ENCODE measurements at places on chromosomes 7 and 10.

- DNase-seq = no peak
Measured at GRCh38 chr10:78473006-78473405, 439.3 kb downstream of the RPS24 start.

DNA sequence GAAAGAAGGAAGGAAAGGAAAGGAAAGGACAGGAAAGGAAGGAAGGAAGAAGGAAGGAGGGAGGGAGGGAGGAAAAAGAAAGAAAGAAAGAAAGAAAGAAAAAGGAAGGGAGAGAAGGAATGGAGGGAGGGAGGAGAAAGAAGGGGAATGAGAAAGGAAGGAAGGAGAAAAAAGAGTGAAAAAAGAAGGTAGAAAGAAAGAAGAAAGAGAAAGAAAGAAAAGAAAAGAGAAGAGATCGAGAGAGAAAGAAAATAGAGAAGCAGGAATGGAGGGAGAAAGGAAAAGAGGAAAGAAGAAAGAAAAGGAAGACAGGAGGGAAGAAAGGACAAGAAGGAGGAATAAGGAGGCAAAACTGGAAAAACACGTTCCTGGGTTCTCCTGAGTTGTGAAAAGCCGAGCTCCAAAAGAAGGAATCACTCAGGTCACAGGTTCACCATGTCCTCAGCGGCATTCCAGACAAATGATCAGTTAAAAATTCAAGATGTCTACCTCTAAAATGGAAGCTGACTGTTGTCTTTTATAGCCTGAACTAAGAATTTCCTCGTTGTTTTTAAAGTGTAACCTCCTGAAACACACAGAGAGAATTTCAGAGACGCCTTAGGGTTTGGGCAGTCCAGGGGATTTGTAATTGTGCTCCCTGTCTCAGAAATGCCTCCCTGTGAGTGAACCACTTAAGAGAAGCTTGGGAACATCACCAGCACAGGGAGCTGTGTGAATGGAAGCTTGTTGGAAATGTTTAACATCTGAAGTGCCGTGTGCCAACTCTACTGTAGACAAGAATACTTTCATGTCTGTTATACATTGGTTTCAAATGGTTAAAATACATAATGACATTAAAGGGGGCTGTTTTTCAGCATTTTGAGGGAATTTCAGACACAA is 80.7 kb downstream of the INHBA start:
- no peak for DNase-seq

- peak; percentile 4 for DNase-seq
Measured at GRCh38 chr10:5038733-5039132, 35.1 kb upstream of the AKR1C2 start.

DNA sequence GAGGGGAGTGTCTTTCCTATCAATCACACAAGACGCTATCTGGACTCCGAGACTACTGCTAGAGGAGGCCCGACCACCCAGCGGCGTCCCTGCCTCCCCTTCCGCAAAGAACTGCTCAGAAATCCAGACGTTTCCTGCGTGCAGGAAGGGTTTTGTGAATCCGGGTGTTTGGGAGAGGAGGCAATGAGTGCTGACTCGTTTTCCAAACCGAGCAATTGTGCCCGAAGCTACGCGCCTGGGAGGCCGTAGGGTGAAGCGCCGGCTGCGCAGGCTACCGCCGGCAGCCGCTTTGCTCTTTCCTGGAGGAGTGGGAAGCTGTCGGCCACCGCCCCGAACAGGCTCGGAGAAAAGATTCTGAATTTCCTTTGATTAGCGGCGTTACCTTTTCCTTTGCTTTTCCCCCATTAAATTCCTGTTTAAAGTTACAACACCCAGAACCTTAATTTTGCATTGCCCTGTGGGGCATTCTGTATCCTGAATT is 5.3 kb downstream of the VAX1 start:
- no peak for DNase-seq

DNA sequence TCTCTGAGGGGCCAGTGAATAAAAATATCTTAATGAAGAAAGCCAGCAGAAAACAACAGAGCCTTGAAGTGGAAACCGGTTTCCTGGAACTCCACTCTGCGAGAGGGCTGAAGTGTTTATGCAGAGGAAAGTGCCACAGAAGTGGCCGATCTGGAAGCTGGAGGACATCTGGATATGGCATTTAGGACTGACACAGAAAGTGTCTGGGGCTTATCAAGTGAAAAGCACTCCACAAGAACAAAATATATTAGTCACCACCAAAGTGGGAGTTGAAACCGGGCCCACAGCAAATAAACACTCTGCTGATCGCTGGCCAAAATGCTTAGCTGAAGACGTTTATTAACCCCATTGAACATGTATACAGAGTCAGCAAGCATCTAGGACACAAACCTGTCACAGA is 7.8 kb downstream of the NOD1 start:
- DNase-seq = peak; percentile 59

- DNase-seq = no peak
Measured at GRCh38 chr7:135326636-135327280, 93.1 kb downstream of the STRA8 start.

GRCh38 chr10:120810298-120810697 is 40.9 kb upstream of the WDR11 start:
- DNase-seq = no peak

GRCh38 chr10:33596422-33596821 is 262.0 kb upstream of the NRP1 start:
- no peak for DNase-seq

- DNase-seq = peak; percentile 63
Measured at GRCh38 chr10:60182691-60183090, 207.0 kb downstream of the ANK3 start.

DNA sequence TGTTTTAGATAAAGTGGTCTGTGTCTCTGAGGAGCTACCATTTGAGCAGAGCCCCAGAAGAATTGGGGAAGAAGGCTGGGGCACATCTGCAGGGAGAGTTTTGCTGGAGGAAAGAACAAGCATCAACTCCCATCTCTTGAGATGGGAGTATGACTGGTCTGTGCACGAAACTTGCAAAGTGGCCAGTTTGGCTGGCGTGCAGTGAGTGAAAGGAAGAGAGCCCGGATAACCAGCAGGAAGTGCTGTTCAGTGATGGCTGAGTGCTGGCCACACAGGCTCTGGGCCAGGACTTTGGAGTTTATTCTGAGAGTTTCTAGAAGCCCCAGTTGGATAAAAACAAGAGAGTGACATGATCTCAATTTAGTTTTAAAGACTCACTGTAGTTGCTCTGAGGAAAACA is 34.4 kb upstream of the SVIL start:
- no peak for DNase-seq

GRCh38 chr10:4107285-4107851 is 322.4 kb upstream of the KLF6 start:
- DNase-seq = no peak

GRCh38 chr10:48431871-48432270 is 125.4 kb downstream of the MAPK8 start:
- no peak for DNase-seq

GRCh38 chr7:74092321-74092963 is 8.8 kb downstream of the LIMK1 start:
- no peak for DNase-seq

DNA sequence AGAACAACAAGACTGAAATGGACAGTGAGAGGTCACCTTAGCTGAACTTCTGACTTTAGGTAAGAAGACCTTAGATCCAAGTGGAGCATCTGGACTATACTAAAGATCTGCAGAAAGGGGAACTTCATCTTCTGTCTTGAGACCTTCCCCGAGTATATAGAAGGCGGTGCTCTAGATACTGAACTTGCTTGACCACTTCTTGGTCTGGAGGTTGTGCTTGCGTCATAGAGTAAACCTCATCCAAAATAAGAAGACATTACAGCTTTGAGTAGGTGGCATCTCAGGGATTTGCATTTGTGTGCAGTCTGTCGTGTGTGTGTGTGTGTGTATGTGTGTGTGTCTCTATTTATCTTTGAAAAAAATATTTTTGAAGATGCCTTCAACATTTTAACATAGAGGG is 157.5 kb downstream of the CHN2 start:
- DNase-seq = no peak

DNA sequence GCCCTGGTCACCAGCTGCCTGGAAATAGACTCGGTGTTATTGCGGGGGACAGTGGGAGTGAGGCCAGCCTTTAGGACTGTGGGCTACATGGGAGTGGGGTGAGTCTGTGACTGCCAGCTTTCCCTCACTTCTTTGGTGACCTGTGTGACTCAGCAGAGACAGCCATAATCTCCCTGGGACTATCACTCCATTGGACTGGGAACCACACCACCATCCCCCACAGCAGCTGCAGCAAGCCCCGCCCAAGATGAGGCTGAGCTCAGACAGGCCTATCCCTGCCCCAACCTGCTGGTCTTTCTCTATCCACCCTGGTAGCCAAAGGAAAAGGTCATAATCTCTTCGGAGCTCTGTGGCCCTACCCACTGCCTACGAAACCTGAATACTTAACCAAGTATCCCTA is 263.2 kb downstream of the FZD1 start:
- no peak for DNase-seq

GRCh38 chr10:30166929-30167328 is 107.5 kb upstream of the JCAD start:
- DNase-seq = no peak

GRCh38 chr10:63644418-63645142 is 123.4 kb downstream of the REEP3 start:
- DNase-seq = no peak

- peak; percentile 2 for DNase-seq
Measured at GRCh38 chr7:122546496-122546895, 152.4 kb downstream of the RNF133 start.

- peak; percentile 72 for DNase-seq
Measured at GRCh38 chr7:27901028-27901760, 161.2 kb downstream of the TAX1BP1 start.

GRCh38 chr10:48490571-48490940 is 114.3 kb downstream of the ARHGAP22 start:
- DNase-seq = no peak

GRCh38 chr10:110514848-110515247 is 17.1 kb downstream of the DUSP5 start:
- no peak for DNase-seq

GRCh38 chr7:16889305-16889704 is 7.5 kb upstream of the AGR3 start:
- DNase-seq = no peak

DNA sequence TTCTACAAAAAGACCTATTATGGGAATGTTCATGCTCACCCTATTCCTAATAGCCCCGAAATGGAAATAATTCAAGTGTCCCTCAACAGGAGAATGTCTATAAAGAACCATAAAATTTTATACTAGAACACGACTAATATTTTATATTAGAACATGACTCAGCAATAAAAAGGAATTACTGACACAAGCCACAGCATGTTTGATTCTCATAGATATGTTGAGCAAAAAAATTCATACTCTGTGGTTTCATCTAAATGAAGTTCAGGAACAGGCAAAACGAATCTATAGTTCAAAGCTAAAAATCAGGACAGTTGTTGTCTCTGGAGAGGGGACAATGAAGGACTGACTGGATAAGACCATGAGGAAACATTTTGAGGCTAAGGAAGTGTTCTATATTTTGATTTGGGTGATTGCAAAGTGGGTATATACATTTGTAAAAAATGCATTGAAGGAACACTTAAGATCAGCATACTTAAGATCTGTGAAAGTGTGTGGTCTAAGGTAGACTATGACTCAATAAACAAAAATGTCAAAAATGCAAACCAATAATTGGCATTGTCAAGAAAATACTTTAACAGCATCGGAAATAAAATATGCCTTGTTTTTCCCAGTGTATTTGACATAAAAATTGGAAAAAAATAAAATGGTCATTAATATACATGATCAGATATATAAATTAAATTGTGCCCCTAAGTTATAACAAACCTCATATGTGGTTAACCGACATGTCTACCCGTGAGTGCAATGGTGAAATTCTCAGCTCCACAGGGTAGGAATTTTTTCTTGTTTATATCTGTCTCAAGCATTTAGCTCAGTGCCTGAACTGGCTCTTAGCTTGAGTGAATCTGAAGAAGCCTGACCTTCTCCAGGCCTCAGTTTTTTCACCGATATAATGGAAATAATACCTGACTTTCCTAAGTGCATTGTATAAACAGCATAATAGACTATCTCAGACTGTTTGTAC is 124.9 kb upstream of the CTTNBP2 start:
- no peak for DNase-seq

DNA sequence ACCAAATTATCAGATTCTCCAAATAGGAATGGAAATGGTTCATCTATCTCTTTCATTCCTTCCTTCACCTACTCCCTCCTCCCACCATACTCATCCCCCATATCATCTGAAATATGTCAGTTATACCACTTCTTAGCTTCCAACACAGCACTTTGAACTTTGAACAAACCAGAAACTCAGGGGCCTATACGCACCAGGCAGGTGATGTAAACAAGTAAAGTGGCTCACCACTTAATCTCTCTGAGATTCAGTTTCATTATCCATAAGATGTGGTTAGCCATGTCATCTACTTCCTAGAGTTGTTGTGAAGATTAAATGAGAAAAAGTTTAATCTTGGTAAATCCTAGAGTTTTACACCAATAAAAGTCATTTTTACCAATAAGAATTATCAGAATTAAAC is 65.9 kb upstream of the LRRN3 start:
- DNase-seq = no peak

- DNase-seq = peak; percentile 56
Measured at GRCh38 chr7:137084607-137085380, 216.3 kb downstream of the CHRM2 start.

DNA sequence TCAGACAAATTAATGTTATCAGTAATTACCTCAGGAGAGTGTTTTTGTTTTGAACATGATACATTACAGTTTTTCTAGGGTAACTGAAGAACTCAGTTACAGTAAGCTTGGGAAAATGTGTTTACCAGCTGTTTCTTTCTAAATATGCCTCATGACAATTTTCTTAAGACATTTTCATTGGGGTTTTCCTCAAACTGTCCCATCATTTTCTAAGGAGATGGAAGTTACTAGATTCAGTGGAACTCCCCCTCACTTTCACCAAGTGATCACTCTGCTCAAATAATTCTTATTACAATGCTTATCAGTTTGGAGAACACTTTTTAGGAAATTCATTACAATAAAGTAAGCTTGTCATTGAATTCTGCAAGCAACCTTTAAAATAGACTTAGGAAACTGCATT is 6.4 kb upstream of the SPAG6 start:
- DNase-seq = no peak

DNA sequence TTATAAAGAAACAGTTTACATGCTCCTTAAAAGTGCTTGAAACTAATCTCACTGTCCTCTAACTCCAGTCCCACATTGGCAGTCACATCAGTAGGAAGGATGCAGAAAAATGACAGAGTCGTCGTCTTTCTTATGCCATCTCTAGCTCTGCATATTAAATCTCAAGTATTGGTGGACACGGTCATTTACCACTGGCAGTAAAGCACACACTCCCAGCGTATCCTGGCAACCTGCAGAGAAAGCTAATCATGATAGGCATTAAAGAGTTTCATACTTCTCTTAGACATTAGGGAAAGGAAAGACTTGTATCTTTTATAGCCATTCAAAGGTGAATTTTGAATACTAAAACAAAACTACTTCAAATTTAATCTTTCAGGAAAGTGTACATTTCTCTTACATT is 202.0 kb upstream of the COBL start:
- DNase-seq = no peak

- DNase-seq = no peak
Measured at GRCh38 chr10:34629084-34629483, 186.0 kb downstream of the PARD3 start.

GRCh38 chr10:3655528-3655927 is 129.5 kb downstream of the KLF6 start:
- DNase-seq = no peak

GRCh38 chr10:129741280-129741977 is 222.6 kb downstream of the EBF3 start:
- DNase-seq = no peak

GRCh38 chr10:6423004-6423403 is 157.1 kb downstream of the PRKCQ start:
- no peak for DNase-seq

GRCh38 chr7:156198277-156198676 is 386.0 kb upstream of the SHH start:
- no peak for DNase-seq

GRCh38 chr10:125002047-125002422 is 60.1 kb downstream of the ZRANB1 start:
- DNase-seq = no peak
